ENCODE measurements at places on chromosomes 7 and 10.

DNA sequence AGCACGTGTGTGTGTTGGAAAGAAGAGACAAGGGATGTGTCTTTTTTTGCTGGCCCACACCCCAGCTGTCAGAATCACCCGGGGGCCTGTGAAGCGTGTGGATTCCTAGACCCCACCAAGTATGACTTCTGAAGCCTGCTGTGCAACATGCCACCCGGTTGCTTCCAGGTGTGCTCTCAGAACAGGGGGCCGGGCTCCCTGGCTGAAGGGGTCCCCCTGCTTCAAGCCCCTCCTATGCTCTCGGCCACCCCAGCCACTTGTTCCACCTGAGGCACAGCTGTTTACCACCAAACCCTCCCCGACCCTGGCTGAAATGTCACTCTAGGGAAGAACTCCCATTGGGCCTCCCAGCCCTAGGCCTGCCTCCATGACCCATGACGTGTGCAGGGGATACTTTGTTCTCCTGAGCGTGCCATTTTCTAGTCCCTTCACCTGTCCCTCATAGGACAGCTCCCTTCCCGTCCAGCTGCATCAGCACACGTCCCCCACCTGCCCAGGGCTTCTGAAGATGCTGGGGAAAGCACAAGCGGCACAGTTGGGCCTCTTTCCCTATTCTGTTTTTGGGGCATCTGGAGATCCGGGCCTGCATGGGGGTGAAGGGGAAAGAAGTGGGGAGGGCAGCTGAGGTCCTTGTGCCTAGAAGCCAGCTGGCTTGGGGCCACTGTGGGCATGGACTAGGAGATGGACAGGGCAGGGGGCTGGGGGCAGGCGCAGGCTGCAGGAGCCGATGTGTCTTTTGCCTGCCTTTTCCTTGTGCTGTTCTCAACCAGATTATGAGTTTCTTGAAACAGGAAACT is 33.3 kb downstream of the CRHR2 start:
- no peak for DNase-seq

- no peak for DNase-seq
Measured at GRCh38 chr7:4307316-4308204, 374.5 kb upstream of the FOXK1 start.

- no peak for DNase-seq
Measured at GRCh38 chr10:45463244-45464116, 89.5 kb downstream of the ALOX5 start.

DNA sequence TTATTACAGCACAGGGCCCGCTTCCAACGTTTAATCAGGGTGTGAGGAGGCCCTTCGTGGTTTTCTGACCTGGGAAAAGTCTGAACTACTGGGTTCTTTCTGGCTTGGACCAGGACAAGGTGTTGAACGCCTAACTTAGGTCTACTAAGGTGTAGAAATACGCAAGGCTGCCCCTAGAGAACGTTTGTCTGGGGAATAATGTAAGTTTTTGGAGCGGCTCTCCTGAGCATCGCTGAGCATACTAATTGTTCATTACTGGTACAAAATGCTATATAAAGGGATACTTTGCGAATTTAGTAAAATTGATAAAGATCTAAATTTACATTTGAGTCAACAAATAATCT is 32.4 kb upstream of the TOMM7 start:
- DNase-seq: no peak

- DNase-seq: no peak
Measured at GRCh38 chr7:20784388-20785156, 2.1 kb downstream of the SP8 start.

- DNase-seq: no peak
Measured at GRCh38 chr7:2610898-2611297, 20.9 kb upstream of the TTYH3 start.

DNA sequence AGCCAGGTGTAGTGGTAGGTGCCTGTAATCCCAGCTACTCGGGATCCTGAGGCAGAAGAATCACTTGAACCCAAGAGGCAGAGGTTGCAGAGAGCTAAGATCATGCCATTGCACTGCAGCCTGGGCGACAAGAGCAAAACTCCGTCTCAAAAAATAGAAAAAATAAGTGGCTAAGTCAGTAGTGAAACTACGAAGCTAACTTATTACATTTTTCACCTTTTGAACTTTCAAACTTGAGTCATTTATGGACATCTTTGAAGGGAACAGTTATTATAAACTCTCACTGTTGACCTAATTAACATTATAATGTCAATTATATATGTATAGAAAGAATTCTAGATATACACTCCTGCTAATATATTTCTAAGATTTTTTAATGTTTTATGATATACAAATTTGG is 541.5 kb upstream of the C7orf33 start:
- no peak for DNase-seq

DNA sequence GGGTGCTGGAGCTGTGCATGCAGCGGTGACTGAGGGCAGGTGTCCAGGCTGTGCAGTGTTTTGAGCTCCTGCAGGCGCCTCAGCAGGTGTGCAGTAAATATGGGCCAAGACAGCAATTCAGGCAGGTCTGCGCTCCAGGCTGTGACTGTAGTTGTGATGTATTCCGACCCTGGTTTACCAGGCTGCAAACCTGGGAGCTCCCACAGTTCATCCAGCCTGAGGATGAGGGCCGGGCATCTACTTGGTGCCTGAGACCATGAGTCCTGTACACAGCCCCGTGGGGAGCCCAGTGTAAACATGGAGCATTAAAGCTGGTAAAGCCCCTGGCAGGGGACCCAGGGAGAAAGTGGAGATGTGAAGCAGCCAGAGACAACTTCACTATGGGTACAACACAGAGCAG is 82.8 kb downstream of the VOPP1 start:
- DNase-seq: no peak

- DNase-seq: no peak
Measured at GRCh38 chr7:78702770-78703169, 750.7 kb downstream of the MAGI2 start.

DNA sequence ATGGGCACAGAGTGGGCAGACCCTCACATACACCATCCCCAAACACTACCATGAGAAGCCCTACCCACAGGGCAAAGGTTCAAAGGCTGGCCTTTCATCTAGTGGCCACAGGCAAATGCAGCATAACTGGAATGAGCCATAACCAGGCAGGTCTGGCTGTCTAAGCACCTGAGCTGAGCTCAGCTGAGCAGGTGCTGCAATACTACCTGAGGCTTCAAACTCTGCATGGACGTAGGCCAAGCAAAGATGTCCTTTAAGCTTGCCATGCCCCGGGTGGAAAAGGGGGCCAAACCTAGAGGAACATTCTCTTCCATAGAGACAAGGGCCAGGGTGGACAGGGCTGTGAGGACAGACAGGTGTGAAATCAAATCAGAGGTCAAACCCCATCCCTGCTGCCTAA is 65.3 kb upstream of the CAMK2B start:
- DNase-seq: no peak

- no peak for DNase-seq
Measured at GRCh38 chr10:86483664-86484063, 37.9 kb downstream of the WAPL start.

GRCh38 chr10:97820096-97820704 is 29.4 kb upstream of the GOLGA7B start:
- no peak for DNase-seq

DNA sequence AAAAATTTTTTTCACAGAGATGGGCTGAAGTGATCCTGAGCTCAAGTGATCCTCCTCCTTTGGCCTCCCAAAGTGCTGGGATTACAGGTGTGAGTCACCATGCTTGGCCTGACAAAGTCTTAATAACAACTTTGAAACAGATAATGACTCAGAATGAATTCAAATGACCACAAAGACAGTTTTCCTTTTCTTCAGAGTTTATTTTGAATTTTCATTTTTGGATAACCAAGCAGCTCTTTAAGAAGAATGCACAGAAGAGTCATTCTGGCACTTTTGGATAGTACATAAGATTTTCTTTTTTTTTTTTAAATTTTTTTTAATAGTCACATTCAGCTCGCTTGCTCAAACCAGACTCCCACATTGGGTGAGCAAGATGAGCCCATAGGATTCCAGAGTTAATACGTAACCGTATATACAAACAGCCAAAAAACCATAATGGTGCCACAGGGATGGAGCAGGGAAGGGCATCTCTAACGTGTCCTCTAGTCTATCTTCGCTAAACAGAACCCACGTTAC is 43.0 kb upstream of the NMT2 start:
- no peak for DNase-seq

- no peak for DNase-seq
Measured at GRCh38 chr7:96300986-96301385, 20.9 kb downstream of the SLC25A13 start.

DNA sequence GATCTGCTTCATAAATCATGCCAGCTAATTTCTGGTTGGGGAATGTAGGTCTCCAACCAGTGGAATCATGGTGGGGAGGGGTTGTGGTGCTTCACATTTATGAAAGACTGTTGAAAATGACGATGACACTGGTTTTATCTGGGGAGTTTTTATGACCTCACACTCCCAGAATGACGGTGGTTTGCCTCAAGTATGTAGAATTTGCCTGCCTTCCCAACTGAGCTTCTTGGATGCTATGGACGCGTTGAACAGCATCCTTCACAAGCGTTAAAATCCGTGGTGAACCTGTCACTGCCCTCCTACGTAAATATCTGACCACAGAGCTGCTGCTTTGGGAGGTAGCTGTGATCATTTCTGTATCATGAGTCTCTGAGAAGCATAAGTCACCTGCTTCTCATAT is 3.3 kb downstream of the INSYN2A start:
- DNase-seq: no peak

DNA sequence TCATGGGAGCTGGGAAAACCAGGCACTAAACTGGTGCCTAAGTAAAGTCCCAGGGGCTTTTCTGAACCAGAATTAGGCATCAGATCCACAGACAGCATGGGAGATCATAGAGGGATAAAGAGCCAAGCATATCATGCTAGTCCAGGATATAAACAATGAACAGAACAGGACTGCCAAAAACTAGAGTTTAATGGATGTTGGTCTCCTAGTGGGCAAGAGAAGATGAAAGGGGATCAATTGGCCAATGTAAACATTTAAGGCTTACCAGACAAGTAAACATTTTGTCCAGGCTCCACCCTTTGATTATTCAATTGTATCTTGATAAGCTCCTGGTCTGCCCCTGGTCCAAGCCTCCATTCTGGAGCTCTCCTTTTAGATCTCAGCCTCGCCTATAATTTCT is 18.9 kb downstream of the MACC1 start:
- no peak for DNase-seq

DNA sequence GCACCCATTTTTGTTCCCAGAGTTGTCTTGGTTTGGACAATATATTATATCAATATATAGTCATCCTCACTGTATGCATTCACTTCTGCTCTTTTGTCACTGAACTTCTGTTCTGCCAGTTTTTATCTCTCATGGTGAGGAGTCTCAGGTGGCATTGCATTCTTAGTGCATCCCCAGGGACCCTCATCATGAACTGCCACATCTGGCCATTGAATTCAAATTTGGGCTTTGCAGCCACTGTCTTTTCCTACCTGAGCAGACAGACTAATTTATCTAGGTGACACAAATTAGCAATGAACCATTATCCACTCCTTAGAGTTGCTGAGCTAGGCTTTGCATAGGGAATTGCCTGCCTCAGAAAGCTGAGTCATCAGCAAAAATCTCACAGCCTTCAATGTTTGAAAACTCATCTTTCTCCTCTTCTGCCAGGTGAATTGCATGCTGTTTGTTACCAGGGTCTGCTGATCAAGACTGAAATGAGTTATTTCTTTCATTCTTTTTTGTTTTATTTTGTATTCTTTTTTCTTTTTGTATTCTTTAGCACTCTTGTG is 316.8 kb upstream of the MTPN start:
- DNase-seq: no peak

DNA sequence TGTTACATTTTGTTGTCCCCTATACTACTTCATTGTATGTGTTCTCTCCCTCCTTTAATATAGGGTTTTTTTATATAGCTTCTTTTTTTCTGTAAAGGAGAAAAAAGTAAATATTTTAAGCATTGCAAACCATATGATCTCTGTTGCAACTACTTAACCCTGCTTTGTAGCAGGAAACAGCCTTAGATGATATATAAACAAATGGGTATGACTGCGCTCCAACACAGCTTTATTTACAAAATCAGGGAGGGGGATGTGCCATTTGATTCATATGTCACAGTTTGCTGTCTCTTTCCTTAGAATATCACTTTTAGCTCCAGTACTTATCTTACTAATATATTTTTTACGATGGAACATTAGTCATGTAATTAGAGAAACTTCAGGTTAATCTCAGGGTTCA is 155.2 kb upstream of the GNAI1 start:
- no peak for DNase-seq

GRCh38 chr10:88980247-88980646 is 10.4 kb upstream of the FAS start:
- no peak for DNase-seq

DNA sequence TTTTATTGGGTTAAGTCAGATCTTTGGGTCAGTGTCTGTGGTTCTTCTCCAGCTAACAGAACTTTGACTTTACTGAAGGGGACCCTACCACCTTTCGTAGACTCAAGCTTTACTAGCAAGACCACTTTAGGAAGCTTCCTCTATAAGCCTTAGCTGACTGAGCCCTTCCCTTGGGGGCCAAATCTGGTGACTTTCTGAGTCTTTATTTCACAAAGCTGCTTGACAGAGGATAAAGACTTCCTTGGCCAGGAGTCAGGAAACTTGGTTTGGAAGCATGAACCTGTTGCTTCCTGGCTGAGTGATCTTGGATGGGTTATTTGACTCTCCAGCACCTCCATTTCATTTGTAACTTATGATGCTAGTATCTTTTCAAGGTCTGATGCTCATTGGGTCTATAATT is 466.7 kb downstream of the TYW1 start:
- no peak for DNase-seq

DNA sequence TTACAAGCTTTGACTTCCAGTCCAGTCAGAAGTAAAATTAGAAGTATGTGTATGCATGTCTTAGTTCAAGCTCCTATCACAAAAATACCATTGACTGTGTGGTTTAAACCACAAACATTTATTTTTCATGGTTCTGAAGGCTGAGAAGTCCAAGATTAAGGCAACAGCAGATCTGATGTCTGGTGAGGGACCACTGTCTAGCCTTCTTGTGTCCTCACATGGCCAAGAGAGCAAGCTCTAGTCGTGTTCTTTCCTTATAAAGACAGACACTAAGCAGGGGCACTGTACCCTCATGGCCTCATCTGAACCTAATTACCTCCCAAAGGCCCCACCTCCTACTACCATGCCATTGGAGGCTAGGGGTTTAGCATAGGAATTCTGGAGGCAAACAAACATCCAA is 41.3 kb upstream of the ARL4A start:
- DNase-seq: no peak

GRCh38 chr7:6392712-6393666 is 54.8 kb downstream of the DAGLB start:
- DNase-seq: no peak

DNA sequence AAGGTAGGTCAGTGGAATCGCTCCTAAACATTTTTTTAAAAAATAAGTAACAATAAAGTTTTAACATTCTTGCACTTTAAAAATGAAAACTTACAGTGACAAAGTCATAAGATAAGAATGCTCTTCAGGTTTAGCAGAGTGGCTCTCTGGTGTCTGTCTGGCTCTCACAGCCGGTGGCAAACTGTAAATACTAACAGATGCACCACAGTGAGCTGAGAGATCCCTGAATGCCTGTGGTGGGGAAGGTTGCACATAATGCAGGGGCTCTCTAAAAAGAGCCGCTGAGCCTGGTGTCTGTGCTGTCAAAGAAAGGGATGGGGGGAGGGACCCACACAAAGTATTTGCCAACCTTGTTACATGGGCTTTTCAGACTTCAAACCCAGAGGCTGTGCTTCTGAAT is 498.3 kb downstream of the CCSER2 start:
- no peak for DNase-seq

GRCh38 chr10:133199488-133199885 is 30.5 kb upstream of the UTF1 start:
- no peak for DNase-seq
